Mesothelial cell of epicardium (in vitro differentiated cells): ENCODE measurements at places on chromosomes 12 and 14. TPM values are rescaled to one million over a fixed set of nuclear protein-coding genes. Genes with fewer than 3 reads are reported as not detected.

TMEM132C gene
- total RNA-seq = 24.2 to 26.0 TPM (median 25.5 TPM) in 3 replicates

CLEC12A gene
- not detected in 3 replicates for total RNA-seq

GRCh38 chr12:112327209-112327938 lies 54.9 kb downstream of the HECTD4 start:
- H3K4me1 ChIP-seq = peaks cover 22% of the 10 kb centered on the region
- H3K4me3 ChIP-seq = no peak overlapping the region
- no peak overlapping the region for H3K27ac ChIP-seq
- no peak for DNase-seq

DNA sequence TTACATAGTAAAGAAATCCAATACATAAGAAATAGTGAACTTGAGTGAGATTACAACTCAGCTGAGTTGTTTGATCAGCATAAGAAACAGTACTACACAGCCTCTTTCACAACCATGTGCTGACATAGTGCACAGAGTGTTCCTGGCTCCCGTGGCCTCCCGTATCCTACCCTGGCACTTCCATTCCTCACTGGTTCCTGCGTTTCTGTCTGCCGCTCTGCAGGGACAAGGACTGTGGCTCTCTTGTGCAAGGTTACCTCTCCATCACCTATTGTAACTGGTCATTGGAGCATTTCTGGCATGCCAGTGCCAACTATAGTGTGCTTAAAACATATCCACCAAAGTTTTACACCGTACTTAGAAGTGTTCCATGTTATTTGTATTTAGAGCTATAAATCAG lies 46.3 kb upstream of the PCED1B start:
- H3K27ac ChIP-seq = no peak overlapping the region
- no peaks in the 10 kb centered on the region for H3K27me3 ChIP-seq
- no peaks in the 10 kb centered on the region for H3K36me3 ChIP-seq

DNA sequence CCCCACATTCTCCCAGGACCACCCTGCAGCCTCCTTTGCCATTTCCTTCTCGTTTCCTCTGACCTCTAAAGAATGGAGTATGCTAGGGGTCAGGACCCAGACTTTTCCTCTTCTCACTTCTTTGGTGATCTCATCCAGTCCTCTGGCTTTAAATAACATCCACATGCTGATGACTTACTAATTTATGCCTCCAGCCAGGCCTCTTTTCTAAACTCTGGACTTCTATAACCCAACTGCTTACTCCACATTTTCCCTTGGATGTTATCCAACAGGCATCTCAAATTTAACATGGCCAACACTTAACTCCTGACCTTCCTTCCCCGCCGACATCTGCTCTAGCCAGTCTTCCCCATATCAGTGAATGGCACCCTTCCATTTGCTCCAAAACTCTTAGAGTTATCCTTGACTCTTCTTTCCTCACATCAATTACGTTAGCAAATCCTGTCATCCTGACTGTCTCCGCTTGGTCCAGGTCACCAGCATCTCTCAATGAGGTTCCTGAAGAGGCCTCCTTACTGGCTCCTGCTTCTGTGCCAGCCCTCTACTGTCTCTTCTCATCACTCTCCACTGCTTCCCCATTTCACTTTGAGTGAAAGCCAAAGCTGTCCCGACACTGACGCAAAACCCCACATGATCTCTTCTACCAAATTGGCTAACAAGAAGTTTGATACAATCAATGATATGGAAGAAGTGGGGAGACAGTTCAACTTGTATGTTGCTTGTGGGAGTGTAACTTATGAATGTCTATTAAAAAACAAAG lies 42.7 kb downstream of the TMBIM6 start:
- no peak for DNase-seq
- peaks cover 33% of the 10 kb centered on the region for H3K27me3 ChIP-seq
- peaks cover 7% of the 10 kb centered on the region for H3K36me3 ChIP-seq
- no peak overlapping the region for H3K27ac ChIP-seq
- no peak overlapping the region for H3K4me3 ChIP-seq

DNA sequence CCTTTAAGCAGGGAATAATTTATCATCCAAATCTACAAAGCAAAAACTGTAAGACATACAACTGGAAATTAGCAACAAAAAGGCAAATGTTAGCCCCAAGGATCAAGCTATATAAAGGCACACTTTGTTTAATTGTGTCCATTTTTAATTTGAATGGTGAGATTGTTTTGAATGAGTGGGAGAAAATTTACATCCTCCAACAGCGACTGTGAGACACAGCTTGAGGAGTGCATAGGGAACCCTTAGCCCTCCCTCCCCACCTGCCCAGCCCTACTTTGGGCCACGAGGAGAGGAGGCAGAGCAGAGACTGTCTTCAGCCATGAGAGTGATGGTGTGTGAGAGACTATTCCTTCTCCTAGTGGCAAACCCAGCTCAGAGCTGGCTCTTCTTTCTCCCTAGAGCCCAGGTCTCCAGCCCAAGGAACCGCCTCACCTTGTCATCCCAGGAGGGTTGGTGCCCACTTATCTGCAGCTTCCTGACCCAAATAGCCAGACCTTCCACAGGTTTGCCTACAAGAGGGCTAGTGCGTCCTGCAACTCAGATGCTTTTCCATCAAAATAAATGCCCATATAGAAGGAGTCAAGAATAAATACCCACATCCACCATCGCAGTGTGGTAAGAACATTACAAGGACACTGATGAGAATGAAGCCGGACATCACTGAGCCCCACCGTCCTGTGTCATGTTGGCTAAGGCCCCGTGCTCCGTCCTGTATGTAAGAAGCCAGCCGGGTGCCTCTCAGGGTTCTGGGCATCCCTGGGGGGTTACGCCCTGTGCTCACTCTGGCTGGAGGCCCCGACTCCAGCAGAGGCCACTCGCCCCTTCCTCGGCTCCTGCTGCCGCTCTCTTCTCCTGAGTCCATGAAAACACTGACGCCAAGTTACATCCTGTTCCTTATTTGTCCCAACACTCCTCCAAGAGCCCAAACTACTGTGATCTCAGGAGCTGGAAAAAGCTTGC lies 36.4 kb upstream of the C14orf180 start:
- H3K4me1 ChIP-seq = peaks cover 5% of the 10 kb centered on the region
- H3K27ac ChIP-seq = no peak overlapping the region
- DNase-seq = peak; percentile 33
- H3K36me3 ChIP-seq = no peaks in the 10 kb centered on the region

DNA sequence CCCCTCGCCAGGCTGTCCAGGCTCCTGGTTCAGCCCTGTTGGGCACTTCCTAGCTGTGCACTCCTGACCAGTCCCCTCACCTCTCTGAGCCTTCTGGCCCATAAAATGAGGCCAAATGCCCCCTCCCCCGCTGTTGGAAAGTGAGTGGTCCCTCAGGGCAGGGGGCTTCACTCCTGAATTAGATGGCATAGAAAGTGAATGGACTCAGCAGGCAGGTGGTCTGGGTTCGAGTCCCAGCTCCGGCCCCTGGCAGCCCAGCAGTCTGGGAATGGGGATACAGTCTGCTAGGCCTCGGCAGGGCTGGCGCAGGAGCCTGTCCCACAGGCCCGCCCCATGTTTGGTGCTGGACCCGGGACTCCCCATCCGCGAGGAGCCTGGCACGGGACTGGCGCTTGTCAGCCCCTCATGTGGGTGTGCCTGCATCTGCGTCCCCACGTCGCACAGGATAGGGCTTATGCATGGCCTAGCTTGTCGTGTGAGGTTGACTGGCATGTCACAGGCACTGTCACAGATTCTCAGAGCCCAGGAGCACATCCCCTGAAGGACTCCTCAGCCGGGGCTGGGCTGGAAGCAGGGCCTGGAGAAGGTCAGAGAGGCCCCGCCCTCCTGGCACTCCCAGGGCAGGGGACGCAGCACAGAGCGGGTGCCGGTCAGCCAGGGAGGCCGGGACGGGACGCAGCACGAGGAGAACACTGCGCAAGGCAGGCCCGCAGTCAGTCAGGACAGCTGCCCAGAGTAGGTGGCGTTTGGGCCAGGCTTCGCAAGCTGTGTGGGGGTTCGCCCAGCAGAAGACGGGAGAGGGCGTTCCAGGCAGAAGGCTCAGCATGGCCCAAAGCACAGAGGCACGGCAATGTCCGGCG lies 40.5 kb downstream of the DIO3 start:
- DNase-seq = no peak
- H3K4me1 ChIP-seq = no peaks in the 10 kb centered on the region
- H3K36me3 ChIP-seq = peaks cover 4% of the 10 kb centered on the region
- H3K27me3 ChIP-seq = peaks cover 29% of the 10 kb centered on the region

CIROP gene
- not detected in 3 replicates for total RNA-seq

GRCh38 chr14:60981633-60982455 lies 799 bp downstream of the SLC38A6 start:
- H3K4me3 ChIP-seq = no peak overlapping the region
- no peaks in the 10 kb centered on the region for H3K27me3 ChIP-seq
- H3K4me1 ChIP-seq = peaks cover 13% of the 10 kb centered on the region

P2RX2 gene
- total RNA-seq = 7.3 to 8.7 TPM (median 8.6 TPM) in 3 replicates

GRCh38 chr12:129556082-129556481 lies 347.7 kb downstream of the TMEM132D start:
- no peaks in the 10 kb centered on the region for H3K27me3 ChIP-seq
- no peak for DNase-seq

GRCh38 chr14:75831455-75831854 lies 150.3 kb downstream of the TGFB3 start:
- H3K27ac ChIP-seq = peak overlapping the region; percentile 77
- H3K4me3 ChIP-seq = no peak overlapping the region
- H3K36me3 ChIP-seq = no peaks in the 10 kb centered on the region
- no peaks in the 10 kb centered on the region for H3K27me3 ChIP-seq
- peak; percentile 27 for DNase-seq

DNA sequence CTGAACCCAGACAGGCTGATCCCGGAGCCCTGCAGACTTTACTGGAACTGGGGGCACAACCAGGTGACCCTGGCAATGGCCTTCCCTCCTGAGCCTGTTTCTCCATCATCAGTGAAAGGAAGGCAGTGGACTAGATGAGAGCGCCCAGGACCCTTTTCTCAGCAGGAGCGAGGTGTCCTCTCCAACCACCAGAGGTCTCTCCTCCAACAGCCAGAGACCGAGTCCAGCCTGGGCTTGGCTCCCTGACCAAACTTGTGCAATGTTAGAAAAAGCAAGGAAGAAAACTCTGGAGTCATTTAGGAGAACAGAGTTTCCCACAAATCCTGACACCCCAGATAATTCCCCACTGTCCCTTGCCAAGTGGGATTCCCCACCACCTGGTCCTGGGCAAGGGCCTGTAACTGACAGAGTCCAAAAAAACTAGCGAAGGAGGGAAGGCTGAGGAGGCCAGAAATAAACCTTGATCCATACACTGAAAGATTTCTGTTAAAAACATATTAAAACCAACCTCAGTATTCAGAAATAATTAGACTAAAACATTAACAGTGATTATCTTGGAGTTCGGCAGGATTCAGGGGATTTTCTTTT lies 9.0 kb downstream of the RPS6KL1 start:
- DNase-seq = no peak
- H3K27me3 ChIP-seq = no peaks in the 10 kb centered on the region
- no peak overlapping the region for H3K27ac ChIP-seq
- H3K4me3 ChIP-seq = no peak overlapping the region

GRCh38 chr12:88338486-88338885 lies 196.4 kb downstream of the TMTC3 start:
- H3K4me1 ChIP-seq = peaks cover 14% of the 10 kb centered on the region
- no peak overlapping the region for H3K4me3 ChIP-seq
- H3K36me3 ChIP-seq = no peaks in the 10 kb centered on the region
- H3K27ac ChIP-seq = no peak overlapping the region
- DNase-seq = no peak
- no peaks in the 10 kb centered on the region for H3K27me3 ChIP-seq

VCPKMT gene
- 12.9 to 15.6 TPM (median 14.0 TPM) in 3 replicates for total RNA-seq

DNA sequence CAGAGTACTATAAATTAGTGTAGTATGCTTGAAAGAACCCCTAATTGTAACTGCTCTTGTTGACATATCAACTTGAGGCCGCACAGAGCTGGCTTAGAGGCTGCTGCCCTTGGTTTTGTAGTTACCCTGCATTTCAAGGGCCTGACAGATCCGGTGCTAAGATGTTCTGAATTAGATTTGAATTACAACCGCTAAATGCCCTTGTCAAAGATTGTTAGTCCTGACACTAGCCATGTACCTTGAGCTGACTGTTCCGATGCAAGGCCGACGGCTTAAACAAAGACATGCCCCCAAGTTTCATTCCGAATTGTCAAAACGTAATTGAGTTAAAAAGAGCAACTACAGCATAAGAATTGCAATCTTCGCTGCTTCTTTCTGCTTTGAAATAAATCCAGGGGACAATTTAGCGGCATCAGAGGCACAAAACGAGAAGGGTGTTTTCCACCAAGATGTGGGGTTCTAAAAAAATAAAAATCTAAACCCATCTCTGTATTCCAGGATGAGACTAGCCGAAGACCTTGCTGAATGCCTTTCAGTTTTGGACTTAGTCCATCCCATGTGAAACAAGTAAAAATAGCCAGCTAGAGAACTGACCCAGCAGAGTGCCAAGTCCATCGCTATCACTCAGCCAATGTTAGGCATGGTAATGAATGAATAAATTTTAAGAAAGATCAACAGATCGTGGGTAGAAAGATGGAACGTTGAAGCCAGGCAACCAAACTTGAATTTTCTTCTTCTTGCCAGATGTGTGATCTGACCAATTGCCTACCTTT lies 148.7 kb downstream of the DICER1 start:
- peaks cover 8% of the 10 kb centered on the region for H3K27me3 ChIP-seq
- no peak for DNase-seq
- H3K4me1 ChIP-seq = peaks cover 20% of the 10 kb centered on the region
- H3K36me3 ChIP-seq = no peaks in the 10 kb centered on the region
- no peak overlapping the region for H3K27ac ChIP-seq

GRCh38 chr12:79677672-79678071 lies 13.1 kb downstream of the PAWR start:
- peaks cover 26% of the 10 kb centered on the region for H3K36me3 ChIP-seq
- peaks cover 37% of the 10 kb centered on the region for H3K4me1 ChIP-seq
- DNase-seq = no peak
- no peaks in the 10 kb centered on the region for H3K27me3 ChIP-seq
- H3K27ac ChIP-seq = no peak overlapping the region

DNA sequence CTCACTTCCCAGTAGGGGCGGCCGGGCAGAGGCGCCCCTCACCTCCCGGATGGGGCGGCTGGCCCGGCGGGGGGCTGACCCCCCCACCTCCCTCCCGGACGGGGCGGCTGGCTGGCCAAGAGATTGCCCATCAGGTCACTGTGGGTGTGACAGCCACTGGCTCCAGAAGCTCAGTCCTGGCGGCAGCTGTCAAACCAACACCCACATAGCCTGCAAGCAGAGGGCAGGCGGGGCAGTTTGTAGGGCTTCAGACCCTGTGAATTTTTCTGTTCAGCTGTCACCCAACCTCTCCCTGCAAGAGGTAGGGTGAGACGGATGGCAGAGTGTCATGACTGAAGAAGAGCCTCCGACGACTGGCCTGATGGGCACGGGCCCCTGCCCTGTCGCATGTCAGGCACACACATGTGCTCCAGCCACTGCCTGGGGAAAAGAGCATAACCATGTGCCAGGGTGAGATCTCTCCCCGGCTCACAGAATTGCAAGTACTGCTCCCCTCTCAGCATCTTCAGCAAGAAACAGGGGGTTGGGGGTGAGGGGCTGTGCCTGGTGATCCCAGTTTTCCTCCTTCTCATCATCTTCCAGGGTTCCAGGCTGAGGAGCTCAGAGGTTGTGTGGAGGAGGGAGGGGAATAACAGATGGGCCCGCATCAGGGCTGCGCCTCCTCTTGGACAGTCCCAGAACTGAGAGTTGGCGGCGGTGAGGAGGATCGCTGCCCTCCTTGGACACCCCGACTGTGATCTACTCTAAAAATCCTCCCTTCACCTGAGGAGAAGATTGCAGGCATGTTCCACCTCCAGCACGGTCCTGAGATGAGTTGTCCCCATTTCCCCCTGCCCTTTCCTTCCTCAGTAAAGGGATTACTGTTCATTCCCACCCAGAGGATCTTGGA lies 11.2 kb upstream of the PRPH start:
- peaks cover 19% of the 10 kb centered on the region for H3K27me3 ChIP-seq
- H3K4me3 ChIP-seq = no peak overlapping the region
- DNase-seq = no peak
- H3K4me1 ChIP-seq = no peaks in the 10 kb centered on the region
